ENCODE measurements at places on chromosomes 11 and 22. TPM values are rescaled to one million over a fixed set of nuclear protein-coding genes. Genes with fewer than 3 reads are reported as not detected.

GRCh38 chr11:44032299-44033085 is 15.3 kb upstream of the ACCSL start:
- H3K4me1 ChIP-seq, result peaks cover 47% of the 10 kb centered on the region
- no peak overlapping the region for H3K4me3 ChIP-seq

DNA sequence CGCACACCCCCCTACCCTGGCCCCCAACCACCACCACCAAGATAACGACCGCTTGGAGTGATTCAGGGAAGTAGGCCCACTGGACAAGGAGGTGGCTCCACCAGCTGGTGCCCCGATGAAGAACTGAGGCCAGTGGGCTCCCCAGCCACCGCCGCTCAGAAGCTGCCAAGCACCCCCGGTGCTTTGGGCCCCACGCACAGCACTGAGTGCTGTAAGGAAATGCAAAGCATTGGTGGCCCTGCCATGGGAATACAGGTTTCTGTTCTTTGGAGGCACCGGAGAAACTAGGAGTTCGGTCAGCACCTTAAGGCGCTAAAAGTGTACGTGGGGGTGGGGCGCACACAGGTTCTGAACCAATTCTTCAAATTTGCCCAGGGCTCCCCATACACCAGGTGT is 664 bp upstream of the PRSS23 start:
- peak; percentile 70 for DNase-seq
- peak overlapping the region; percentile 78 for H3K4me3 ChIP-seq
- no peaks in the 10 kb centered on the region for H3K36me3 ChIP-seq
- no peaks in the 10 kb centered on the region for H3K27me3 ChIP-seq

GRCh38 chr11:76510060-76511047 is 65.5 kb downstream of the EMSY start:
- no peaks in the 10 kb centered on the region for H3K36me3 ChIP-seq
- no peak overlapping the region for H3K27ac ChIP-seq
- no peaks in the 10 kb centered on the region for H3K27me3 ChIP-seq
- DNase-seq, result no peak

DNA sequence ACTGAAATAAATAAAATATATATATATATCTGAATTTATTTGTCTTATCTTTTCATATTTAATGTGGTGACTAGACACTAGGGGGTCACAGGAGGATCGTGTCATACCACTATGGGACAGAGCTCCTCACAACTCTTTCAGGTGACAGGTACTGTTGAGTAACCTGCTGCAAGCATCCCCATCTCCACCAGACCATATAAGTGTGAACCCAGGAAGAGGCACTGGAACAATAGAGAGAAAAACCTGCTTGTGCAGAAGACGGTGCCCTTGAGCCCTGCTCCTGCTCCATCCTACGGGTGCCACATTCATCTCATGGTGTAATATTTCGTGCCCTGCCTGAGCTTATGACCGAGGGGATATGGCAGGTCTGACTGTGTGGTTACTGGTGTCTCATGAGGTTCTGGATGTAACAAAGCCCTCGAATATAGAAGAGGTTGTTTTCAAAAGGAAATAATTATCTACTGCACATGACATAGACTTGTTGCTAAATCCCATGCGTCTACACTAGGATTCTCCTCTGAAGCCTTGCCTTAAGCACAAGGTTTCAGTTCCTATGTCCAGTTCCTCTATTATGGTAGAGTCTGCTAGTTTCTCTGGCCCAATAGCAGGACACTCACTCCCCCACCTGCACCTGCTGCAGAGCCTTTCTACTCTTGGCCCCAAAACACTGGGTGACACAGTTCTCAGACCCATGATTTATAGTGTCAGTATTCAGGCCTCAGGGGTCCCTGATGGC is 70.4 kb downstream of the GGTLC2 start:
- no peak overlapping the region for H3K4me3 ChIP-seq
- H3K4me1 ChIP-seq, result no peaks in the 10 kb centered on the region
- no peak overlapping the region for H3K27ac ChIP-seq

DNA sequence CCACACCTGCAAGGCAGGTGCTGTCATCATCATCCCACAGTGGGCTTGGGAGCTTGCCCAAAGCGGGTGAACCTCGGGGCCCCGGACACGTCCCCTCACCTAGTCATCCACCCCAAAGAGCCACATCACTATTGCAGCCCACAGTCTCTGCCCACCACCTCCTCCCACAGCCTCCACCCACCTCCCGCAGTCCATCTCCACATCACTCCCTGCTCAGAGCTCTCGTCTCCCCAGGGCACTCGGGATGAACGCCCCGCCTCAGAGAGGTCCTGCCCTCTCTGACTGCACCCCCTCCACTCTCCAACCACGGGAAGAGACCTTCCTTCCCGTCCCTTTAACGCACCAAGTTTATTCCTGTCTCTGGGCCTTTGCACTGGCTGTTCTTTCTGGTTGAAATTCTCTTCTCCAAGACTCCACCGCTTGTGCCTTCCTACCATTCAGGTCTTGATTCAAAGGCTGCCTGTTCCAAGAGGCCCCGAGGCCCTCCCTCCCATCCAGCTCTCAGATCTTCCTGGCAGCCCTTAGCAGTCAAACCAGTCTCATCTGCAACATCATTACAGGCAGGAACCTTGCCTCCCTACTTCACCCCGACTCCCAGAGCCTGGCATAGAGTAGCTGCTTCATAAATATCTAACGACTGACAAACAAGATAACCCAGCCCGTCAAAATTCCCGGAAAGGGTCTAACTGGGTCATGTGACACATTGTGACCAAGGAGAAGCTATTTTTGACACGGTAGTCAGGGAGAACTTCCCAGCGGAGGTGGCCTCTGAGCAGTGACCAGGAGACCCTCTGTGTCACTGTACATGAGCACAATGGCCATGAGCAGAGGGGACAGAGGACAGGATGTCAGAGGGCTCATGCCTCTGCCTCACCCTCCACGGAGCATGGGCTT is 11.1 kb downstream of the KCNJ4 start:
- H3K4me1 ChIP-seq, result no peaks in the 10 kb centered on the region
- DNase-seq, result no peak
- no peaks in the 10 kb centered on the region for H3K36me3 ChIP-seq
- H3K27ac ChIP-seq, result no peak overlapping the region
- no peaks in the 10 kb centered on the region for H3K27me3 ChIP-seq

- no peaks in the 10 kb centered on the region for H3K36me3 ChIP-seq
- H3K4me1 ChIP-seq, result no peaks in the 10 kb centered on the region
- no peak overlapping the region for H3K27ac ChIP-seq
- no peaks in the 10 kb centered on the region for H3K27me3 ChIP-seq
Observed at GRCh38 chr11:93547773-93548172, 4.6 kb upstream of the SMCO4 start.

Gene TRIM5
- 8.8 TPM for polyA plus RNA-seq

Gene RFPL1
- polyA plus RNA-seq, result 1.4 TPM

Gene SEPTIN5
- 33.9 TPM for polyA plus RNA-seq
